Activated T-cell treated with anti-CD3 and anti-CD28 coated beads, Interleukin-2, amount 50 U/mL, for 24 hours (primary cell): ENCODE measurements at places on chromosomes 6 and 20.

DNA sequence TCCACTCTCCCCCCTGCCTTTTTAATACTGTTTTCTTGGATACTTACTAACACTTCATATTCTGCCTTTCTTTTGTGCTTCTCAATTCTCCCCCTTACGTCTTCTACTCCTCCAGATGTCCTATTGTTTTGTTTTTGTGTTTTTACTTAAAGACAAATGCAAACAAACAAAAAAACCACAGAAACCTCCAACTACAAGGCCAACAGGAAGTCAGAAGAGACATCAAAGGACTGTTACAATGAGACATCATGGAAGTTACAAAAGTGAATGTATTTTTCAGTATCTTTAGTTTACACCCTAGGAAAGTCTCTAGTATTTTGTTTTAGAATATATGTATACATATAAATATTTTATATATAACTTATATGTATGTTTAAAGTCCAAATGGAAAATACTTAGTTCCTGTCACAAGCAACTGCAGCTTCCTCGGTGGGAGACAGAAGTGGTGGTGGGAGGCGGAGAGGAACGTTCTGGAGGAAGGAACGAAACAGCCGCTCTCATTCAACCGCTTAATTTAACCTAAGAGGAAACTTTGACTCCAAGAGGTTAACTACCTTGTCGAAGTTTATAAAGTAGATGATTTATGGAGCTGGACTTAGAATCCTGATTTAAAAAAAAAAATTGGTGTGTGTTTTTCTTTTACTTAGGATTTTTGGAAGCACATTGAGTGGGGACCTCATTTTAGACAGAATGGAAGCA, 168.9 kb upstream of the PDE10A start:
- H3K27me3 ChIP-seq = peaks cover 58% of the 10 kb centered on the region
- peaks cover 11% of the 10 kb centered on the region for H3K4me1 ChIP-seq
- no peaks in the 10 kb centered on the region for H3K36me3 ChIP-seq
- H3K27ac ChIP-seq = no peak overlapping the region
- no peak overlapping the region for H3K4me3 ChIP-seq
- DNase-seq = no peak

DNA sequence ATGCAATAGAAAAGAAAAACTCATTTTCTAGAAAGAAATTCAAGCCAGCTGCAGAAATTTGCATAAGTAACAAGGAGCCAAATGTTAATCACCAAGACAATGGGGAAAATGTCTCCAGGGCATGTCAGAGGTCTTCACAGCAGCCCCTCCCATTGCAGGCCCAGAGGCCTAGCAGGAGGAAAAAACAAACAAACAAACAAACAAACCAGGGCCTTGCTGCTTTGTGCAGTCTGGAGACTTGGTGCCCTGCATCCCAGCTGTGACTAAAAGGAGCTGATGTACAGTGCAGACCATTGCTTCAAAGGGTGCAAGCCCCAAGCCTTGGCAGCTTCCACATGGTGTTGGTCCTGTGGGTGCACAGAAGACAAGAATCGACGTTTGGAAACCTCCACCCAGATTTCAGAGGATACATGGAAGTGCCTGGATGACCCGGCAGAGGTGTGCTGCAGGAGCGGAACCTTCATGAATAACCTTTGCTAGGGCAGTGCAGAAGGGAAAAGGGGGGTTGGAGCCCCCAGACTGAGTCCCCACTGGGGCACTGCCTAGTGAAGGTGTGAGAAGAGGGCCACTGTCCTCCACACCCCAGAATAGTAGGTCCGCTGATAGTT, 110.9 kb upstream of the AKAP12 start:
- no peaks in the 10 kb centered on the region for H3K36me3 ChIP-seq
- no peak for DNase-seq
- peaks cover 10% of the 10 kb centered on the region for H3K4me1 ChIP-seq
- no peak overlapping the region for H3K27ac ChIP-seq
- H3K27me3 ChIP-seq = peaks cover 9% of the 10 kb centered on the region

GRCh38 chr6:125858427-125859320, 67.9 kb downstream of the NCOA7 start:
- H3K36me3 ChIP-seq = peaks cover 55% of the 10 kb centered on the region
- peaks cover 11% of the 10 kb centered on the region for H3K4me1 ChIP-seq
- H3K4me3 ChIP-seq = no peak overlapping the region
- peak overlapping the region; percentile 66 for H3K27ac ChIP-seq
- DNase-seq = no peak

- no peak overlapping the region for H3K4me3 ChIP-seq
- no peaks in the 10 kb centered on the region for H3K27me3 ChIP-seq
- H3K4me1 ChIP-seq = no peaks in the 10 kb centered on the region
- H3K27ac ChIP-seq = no peak overlapping the region
Measured at GRCh38 chr20:12159261-12159660, 241.6 kb downstream of the BTBD3 start.

GRCh38 chr6:68071740-68072139, 563.3 kb upstream of the ADGRB3 start:
- H3K36me3 ChIP-seq = no peaks in the 10 kb centered on the region
- H3K27ac ChIP-seq = no peak overlapping the region
- no peak overlapping the region for H3K4me3 ChIP-seq
- no peak for DNase-seq
- no peaks in the 10 kb centered on the region for H3K27me3 ChIP-seq
- no peaks in the 10 kb centered on the region for H3K4me1 ChIP-seq

- peaks cover 5% of the 10 kb centered on the region for H3K4me1 ChIP-seq
- no peaks in the 10 kb centered on the region for H3K36me3 ChIP-seq
- DNase-seq = no peak
- peaks cover 38% of the 10 kb centered on the region for H3K27me3 ChIP-seq
- H3K27ac ChIP-seq = no peak overlapping the region
Measured at GRCh38 chr6:79261666-79262065, 27.2 kb upstream of the HMGN3 start.

DNA sequence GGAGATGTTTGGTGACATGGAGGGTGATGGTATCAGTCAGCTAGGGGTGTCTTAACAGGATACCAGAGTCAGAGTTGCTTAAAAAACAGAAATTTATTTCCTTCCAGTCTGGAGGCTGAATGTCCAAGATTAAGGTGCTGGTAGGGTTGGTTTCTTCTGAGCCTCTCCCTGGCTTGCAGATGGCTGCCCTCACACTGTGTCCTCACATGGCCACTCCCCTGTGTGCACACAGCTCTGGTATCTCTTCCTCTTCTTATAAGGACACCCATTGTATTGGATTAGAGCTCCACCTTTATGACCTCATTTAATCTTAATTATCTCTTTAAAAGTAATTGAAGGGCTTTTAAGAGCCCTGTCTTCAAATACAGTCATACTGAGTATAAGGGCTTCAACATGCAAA, 431.8 kb upstream of the MMS22L start:
- no peak for DNase-seq
- no peaks in the 10 kb centered on the region for H3K36me3 ChIP-seq
- no peaks in the 10 kb centered on the region for H3K27me3 ChIP-seq
- no peak overlapping the region for H3K27ac ChIP-seq
- no peak overlapping the region for H3K4me3 ChIP-seq

DNA sequence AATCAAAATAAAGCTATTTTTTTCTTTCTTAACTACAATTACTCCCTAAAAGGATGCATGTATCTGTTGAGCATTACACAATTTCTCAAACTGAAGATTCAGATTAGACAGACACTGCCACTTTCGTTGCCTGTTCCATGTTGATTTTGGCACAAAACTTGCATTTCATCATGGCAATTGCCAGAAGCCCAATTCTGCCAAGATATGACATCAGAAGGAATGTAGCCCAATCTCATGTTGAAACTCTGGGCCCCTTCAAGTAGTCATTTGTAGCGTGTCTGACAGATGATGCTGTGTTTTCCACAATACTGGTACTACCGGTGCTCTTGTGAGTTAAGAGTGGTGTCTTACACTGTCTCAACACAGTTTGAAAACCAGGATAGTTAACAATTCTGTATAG, 705.4 kb downstream of the PTPRT start:
- DNase-seq = no peak
- no peak overlapping the region for H3K4me3 ChIP-seq

DNA sequence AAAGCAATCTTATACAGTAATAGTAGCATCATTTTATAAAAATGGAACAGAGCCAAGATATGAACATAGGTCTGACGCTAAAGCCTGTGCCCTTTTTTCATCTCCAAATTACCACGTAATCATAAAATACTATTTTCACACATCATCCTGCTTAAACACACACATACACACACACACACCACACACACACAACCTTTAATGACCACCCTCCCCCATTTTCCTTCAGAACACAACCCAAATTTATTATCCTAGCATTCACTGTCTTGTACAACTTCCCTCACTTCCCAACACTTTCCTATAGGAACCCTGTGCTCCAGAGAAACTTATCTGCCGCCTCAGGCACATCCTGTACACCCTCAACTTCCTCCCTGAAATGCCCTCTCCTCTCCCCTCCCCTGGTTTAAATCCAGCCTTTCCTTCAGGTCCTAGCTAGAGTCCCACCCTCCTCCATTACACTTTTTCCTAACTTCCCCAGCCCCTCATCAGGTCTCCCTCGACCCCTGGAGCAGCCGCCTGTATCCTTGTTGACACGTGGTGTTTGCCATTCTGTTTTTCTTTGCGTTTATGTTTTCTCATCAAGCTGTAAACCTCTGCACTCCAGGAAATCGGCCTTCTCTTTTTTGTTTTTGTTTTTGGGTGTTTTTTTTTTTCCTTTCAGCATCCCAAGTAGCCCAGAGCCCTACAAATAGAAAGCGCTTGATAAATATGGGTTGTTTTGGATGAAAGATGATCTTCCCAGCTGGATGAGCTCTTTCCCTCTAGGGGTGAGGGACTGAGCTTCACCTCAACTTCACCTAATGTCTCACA, 968 bp upstream of the MMP24 start:
- no peaks in the 10 kb centered on the region for H3K36me3 ChIP-seq
- H3K27me3 ChIP-seq = peaks cover 40% of the 10 kb centered on the region
- DNase-seq = no peak
- no peak overlapping the region for H3K27ac ChIP-seq
- peak overlapping the region; percentile 64 for H3K4me3 ChIP-seq
